Activated CD4-positive, alpha-beta T cell treated with anti-CD3 and anti-CD28 coated beads for 1 hour (primary cell): ENCODE measurements at places on chromosomes 13 and 19.

DNA sequence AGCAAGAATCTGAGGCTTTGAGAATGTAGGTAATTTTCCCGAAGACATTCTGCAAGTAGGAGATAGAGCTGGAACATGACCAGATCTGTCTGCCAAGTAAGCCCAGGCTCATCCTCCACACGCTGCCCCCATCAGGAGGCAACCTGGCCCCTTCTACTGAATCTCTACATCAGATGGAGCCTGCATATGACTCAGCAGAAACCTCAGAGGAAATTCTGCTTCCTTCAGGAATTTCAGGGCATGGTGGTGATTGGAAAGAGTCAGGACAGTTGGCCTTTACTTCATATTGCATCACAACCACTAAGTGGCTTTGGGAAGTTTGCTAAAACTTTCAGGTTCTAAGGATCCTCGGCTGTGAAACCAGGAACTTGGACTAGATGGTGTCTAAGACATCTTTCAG is 85.2 kb downstream of the LRRC63 start:
- no peak for DNase-seq

- no peak for DNase-seq
These were observed 1137.1 kb upstream of the ATXN8OS start for GRCh38 chr13:68970532-68970931.

GRCh38 chr13:99968521-99969452 is 2.8 kb downstream of the ZIC5 start:
- DNase-seq, result no peak

DNA sequence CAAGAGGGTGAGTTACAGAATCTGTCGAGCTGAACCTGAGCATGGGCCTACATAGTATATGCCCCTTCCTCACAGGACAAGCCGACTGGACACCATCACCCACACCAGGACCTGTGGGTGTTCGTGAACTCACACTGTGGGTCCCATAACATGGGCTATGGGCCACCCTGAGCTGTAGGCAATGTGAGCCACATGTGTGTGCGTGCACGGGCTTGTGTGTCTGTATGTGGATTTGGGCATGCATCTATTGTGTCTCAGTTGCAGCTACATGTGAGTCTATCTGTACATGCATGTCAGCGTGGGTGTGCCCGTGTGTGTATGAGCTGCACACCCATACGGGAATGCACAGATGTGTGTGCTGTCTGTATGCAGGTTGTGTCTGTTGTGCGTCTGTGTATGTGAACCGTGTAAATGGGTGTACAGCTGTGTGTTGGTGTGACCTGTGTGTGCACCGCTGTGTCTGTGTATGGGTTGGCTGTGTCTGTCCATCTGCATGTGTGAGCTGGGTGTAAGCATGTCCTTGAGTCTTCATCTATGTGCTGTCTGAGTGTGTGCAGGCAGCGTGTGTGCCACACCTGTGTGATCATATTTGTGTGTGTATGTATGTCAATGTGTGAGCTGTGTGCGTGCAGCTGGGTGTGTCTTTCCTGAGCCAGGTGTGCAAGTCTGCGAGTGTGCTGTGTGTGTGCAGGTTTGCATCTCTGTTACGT is 1.7 kb downstream of the NOTCH3 start:
- no peak for DNase-seq

- no peak for DNase-seq
These were observed 126.2 kb upstream of the SPACA7 start for GRCh38 chr13:112249644-112250610.

- DNase-seq, result no peak
These were observed 1625.7 kb upstream of the SLC10A2 start for GRCh38 chr13:104691767-104692467.

DNA sequence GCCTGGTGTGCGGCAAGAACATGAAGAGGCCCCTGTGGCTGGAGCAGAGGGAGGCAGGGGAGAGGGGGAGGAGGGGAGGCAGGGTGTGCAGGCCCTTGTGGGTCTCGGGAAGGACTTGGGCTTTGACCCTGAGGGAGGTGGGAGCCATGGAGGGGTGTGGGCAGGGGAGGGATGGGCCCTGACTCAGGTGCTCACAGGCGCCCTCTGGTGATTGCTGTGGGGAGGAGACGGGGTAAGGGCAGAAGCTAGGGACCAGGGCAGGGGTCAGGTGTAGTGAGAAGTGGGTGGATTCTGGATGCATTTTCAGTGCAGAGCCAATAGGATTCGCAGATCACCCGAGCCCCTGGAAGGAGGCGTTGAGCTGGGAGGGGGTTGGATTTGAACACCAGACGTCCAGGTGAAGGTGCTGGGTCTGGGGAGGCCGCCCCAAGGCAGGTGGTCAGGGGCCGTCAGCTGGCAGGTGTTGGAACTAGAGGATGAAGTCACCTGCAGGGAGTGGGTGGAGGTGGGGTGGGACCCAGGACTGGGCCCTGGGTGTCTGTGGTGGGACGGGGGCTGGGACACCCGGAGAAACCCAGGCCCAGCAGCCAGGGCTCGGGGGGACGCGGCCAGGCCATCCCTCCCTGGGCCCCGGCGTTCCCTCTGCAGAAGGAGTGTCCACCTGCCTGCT is 185.4 kb downstream of the KDM4B start:
- DNase-seq, result no peak

DNA sequence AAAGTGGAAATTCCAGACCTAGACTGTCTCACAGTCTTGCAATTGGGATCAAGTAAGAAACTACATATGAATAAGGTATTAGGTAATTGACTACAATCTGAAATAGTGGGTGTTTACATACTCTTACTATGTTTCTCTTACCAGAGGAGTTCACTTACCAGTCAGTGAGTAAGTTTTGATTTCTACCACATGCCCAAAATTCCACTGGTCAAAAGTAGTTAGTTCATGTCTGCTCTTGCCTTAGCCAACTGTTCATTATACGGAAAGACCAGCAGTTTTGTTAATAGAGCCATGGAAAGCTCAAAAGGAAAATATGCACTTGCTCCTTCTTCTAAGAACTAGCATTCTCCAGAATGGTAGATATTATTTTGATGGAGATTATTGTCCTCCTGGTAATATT is 490.8 kb downstream of the RFC3 start:
- DNase-seq, result no peak

DNA sequence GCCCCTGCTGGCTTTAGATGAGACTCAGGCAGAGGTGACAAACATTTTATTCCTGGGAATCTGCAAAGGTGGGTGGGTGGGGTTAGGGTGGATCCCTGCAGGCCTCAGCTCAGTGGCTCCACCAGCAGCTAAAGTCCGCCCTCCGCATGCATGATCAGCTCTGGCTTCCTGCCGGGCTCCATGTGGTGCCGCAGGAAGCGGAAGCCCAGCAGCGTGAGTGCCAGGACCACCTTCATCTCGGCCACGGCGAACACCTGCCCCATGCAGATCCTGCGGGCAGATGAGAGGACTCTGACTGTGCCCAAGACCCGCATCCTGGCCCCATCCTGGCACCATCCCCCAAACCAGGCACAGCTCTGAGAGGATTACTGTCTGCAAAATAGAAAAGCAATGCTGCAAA is 26.3 kb downstream of the CYP4F2 start:
- DNase-seq, result no peak

DNA sequence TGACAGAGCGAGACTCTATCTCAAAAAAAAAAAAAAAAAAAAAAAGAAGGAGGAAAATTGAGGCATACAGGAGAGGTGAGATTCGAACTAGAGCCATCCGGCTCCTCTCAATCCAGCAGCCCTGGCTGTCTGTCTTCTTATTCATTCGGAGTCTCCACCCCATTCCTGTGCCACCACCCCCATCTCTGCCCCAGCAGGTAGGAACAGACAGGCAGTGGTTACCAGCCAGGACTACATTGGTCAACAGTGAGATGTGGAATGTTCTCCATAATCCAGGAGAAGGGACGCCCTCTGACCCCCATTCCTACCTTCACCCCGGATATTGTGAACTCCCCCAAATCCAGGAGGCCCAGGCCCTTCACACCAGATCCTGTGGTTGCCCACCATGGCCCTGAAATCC is 6.6 kb upstream of the S1PR2 start:
- no peak for DNase-seq

DNA sequence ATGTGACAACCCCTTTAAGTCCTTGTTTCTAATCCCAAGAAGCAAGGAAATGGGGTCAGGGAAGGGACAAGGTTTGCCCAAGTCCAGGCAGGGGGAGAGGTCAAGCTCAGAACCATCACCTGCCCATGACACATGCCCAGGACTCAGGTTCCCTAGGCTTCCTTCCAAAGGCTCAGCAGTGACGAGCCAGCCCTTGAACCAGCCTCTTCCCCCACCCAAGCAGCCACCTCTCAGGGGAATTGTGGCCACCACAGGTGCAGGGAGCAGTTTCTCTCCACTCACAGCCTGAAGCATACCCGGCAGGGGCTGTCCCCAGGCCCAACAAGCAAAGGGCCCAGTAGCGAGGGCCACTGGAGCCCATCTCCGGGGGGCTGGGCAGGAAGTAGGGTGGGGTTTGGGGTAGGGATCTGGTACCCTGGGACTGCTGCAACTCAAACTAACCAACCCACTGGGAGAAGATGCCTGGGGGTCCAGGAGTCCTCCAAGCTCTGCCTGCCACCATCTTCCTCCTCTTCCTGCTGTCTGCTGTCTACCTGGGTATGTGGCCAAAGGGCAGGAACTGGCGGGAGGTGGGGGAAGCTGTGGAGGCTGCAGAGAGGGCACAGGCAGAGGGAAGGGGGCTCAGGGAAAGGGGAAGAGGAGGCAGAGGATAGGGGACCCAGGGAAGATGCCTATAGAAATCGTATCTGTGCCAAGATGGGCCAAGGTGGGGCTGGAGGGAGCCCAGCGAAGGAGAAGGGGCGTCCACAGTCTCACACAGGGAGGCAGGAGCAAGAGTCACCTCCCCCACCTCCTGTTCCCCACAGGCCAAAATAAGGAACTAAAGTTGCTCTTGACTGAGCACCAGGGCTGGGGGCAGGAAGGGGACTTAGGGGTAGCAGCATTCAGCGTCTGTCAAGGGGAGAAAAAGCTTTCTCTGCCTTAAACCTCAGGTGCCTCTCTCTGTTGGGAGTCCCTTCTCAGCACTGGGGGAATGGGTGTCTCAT is at the start of gene CD79A:
TSS of gene CD79A (plus strand) at position 433 of the 986 bp plus-strand sequence. CDS start at position 459, 26 bp downstream.
- DNase-seq, result no peak

DNA sequence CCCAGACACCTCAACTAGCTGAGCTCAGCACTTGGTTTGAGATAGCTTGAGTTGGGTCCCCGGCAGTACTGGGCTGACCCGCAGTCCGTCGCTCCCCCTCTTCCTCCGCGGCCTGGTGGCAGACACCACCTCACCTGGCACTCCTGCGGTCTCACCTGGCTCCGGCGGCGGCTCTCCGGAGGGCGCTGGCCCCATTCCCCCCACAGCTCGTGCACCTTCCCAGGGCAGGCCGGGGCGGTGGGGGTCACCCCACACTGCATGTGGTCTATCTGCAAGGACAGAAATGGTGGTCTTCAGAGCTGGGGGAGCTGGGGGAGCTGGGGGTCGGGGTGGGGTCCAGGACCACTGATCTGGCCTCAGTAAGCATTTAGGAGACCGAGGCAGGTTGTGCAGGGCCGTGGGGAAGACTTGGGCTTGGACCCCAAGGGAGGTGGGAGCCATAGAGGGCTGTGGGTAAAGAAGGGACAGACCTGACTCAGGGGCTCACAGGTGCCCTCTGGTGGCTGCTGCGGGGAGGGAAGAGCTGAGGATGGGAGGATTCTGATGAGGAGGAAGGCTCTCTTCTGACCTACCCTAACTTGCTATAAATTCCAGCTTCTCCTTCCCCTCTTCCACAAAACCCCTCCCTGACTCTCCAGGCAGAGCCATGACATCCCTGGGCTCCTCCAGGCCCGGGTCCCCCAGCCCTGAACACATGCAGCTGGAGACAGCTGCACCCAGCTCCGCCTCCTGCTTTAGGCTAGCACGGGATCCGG is 6.7 kb upstream of the PLIN4 start:
- DNase-seq, result peak; percentile 50

GRCh38 chr13:85521657-85522056 is 277.6 kb downstream of the SLITRK6 start:
- no peak for DNase-seq

- no peak for DNase-seq
These were observed 14.1 kb downstream of the ZNF444 start for GRCh38 chr19:56155124-56155687.

DNA sequence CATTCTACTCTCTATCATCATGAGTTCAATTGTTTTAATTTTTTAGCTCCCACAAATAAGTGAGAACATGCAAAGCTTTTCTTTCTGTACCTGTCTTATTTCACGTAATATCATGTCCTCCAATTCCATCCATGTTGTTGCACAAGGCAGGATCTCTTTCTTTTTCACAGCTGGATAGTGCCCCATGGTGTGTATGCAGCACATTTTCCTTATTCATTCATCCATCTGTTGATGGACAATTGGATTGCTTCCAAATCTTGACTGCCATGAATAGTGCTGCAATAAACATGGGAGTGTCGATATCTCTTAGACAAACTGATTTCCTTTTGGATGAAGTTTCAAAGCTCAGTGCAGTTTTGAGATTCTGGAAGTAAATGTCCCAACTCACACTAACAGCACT is 326.9 kb downstream of the FGF9 start:
- DNase-seq, result no peak

DNA sequence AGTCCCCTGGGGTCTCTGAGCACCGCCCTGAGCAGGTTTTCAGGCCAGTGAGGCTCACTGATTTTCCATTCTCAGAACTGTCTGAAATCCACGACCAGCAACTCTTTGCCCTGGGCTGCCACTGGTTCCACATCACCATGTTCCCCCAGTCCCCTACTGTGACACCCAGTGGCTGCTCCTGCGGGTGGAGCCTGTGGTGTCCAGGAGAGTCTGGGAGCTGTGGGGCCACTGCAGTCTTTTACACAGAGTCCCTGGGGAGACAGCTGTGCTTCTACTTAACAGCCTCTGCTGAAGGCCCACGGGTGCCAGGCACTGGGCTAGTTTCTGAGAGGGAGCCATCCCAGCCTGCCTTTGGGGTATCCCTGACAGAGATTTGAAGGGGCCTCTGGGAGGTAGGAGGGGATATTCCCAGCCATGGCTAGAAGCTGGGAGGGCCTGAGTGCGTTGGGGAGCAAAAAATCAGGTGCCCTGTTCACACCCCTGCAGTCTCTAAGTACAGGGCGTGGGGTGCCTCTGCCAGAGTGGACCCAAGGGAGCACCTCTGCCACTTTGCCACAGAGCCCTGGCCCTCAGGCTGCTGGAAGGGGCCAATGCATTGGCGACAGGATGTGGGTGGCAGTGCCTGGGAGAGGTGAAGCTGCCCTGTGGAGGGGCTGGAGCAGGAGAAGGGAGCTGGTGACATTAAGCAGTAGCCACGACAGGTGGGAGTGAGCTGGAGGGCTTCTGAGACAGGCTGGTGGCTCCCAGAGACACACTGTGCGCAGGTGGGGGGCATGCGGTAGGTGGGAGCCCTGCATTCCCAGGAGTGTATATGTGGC is 200.2 kb upstream of the ZNF536 start:
- DNase-seq, result no peak

DNA sequence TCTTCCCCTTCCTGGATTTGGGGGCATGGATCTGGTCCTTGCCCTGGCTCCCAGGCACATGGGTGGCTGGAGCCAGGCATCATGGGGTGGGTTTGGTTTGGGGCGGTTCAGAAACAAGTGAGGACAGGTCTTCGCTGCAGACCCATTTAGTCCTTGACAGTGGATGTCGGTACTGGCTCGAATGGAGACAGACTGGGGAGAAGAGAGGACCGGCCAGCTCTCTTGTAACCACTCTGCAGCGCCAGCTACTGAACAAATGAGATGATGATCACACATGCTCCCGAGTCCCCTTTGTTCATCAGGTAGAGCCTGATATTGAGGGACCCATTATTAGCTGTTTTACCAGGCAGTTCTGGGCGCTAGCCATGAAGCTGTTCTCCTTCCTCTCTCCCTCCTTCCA is 64.5 kb downstream of the CHST8 start:
- DNase-seq, result no peak
